ENCODE measurements at places on chromosomes 5 and 9. TPM values are rescaled to one million over a fixed set of nuclear protein-coding genes. Genes with fewer than 3 reads are reported as not detected.

GLRA1 gene
- not detected for total RNA-seq

CBY3 gene
- total RNA-seq, result not detected

CTSV gene
- 4.3 TPM for total RNA-seq

FGF1 gene
- total RNA-seq, result not detected

GRM6 gene
- total RNA-seq, result not detected

NR2F1-AS1 gene
- total RNA-seq, result 0.93 TPM

PCDHGA7 gene
- total RNA-seq, result 0.12 TPM
